T-helper 17 cell (primary cell): ENCODE measurements at places on chromosomes 3 and 15. TPM values are rescaled to one million over a fixed set of nuclear protein-coding genes. Genes with fewer than 3 reads are reported as not detected.

Gene GP9
- 68.5 TPM for total RNA-seq

GRCh38 chr3:23602971-23603370 lies 202.8 kb upstream of the UBE2E1 start:
- DNase-seq: no peak

- DNase-seq: no peak
Measured at GRCh38 chr15:62770752-62771151, 271.8 kb upstream of the TPM1 start.

DNA sequence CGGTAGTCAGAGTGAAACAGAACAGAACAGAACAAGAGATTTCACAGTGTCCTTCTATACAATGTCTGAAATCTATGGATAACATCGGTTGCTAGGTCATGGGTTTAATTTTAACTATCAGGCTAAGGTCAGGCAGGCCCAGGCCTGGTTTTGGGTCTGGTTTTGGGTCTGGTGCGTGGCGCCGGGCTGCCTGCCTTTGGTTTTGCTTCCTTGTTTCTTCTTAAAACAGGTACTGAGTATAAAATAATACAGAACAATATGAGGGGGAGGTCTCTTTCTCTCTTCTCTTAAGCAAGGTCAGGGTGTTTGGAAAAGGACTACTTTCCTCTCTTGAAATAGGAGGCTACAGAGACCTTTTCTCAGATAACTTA lies 1.4 kb downstream of the AEN start:
- no peak for DNase-seq
